ENCODE measurements at places on chromosomes 3 and 15.

DNA sequence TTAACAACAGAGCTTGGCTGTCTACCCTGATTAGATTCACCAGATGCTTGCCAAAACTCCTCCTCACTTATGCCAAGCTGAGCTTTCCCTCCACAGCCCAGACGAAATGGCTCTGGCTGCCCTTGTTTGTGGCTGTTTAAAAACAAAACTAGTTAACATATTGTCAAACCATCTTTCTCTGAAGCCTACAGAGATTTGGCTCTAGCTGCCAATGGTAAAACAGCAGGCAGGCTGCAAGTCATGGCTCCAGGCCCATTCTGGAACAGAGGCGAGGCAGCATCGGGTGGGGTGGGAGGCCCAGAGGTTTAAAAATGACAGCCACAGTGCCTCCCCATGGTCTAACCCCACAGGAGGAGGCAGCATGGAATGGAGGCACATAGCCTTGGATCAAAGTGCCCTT lies 75.9 kb downstream of the SCN5A start:
- H3K4me1 ChIP-seq = no peaks in the 10 kb centered on the region
- no peak overlapping the region for H3K27ac ChIP-seq
- H3K27me3 ChIP-seq = no peaks in the 10 kb centered on the region
- no peak for DNase-seq

DNA sequence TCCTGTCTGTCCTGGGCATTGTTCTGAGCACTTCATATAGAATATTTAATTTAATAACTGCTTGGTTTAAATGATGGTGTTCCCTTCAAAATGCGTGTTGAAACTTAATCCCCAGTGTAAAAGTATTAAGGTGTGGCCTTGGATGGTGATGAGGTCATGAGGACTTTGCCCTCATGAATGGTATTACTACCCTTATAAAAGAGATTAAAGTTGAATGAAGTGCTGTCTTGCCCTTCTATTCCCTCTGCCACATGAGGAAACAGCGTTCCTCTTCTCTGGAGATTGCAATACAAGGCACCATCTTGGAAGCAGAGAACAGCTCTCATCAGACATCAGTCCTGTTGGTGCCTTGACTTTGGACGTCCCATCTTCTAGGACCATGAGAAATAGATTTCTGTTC lies 374.4 kb downstream of the PTPRG start:
- no peaks in the 10 kb centered on the region for H3K36me3 ChIP-seq
- no peak overlapping the region for H3K4me3 ChIP-seq
- no peak for DNase-seq
- peaks cover 2% of the 10 kb centered on the region for H3K4me1 ChIP-seq
- H3K27ac ChIP-seq = no peak overlapping the region

- no peak for DNase-seq
- H3K4me1 ChIP-seq = no peaks in the 10 kb centered on the region
- H3K4me3 ChIP-seq = no peak overlapping the region
- no peaks in the 10 kb centered on the region for H3K36me3 ChIP-seq
Measured at GRCh38 chr3:37202035-37202434, 27.7 kb upstream of the LRRFIP2 start.

DNA sequence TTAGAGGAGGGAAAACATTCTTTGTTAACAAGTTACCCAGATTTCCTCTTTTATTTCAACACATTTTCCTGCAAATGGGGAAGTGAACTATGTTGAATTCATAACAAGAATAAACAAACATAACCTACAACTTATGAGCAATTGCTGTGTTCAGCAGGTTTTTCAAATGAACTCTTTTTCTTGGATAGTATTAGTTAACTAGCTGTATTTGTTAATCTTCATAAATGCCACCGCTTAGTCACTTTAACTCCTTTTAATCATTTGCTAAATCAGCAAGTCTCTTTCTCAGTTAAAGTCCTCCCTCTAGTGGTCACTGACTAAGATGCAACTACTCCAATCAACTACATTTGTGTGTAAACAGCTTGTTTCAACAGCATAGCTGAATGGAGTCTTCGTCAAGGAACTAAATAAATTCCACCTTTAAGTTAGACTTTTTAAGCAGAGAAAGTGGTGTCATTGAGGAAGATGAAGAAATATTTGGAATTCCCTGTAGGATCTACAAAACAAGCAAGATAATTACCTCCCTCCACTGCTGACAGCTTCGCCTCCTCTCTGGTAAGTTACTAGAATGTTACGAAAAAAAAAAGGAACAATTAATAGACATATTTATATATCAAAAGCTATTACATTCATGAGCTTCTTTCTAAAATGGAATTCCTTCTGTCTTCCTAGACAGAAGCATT lies 1122.0 kb downstream of the ROBO1 start:
- H3K4me3 ChIP-seq = no peak overlapping the region
- H3K27ac ChIP-seq = no peak overlapping the region
- H3K27me3 ChIP-seq = no peaks in the 10 kb centered on the region
- peaks cover 13% of the 10 kb centered on the region for H3K4me1 ChIP-seq
- peak; percentile 91 for DNase-seq
